ENCODE measurements at places on chromosomes 3 and 15.

DNA sequence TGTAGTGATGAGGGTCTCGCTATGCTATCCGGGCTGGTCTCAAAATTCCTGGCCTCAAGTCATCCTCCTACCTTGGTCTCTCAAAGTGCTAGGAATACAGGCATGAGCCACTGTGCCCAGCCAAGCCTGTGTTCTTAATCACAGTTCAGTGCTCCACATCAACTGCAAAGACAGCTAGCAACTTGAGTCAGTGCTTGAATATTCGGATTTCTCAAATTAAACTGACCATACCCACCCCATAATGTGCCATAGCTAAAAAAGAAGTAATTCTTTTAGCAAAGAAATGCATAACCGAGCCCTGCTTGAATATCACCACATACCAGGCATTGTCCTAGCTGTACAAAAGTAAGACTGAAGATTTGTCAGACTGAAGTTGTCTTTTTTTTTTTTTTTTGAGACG lies 89.2 kb downstream of the BTD start:
- ATAC-seq, result no peak

DNA sequence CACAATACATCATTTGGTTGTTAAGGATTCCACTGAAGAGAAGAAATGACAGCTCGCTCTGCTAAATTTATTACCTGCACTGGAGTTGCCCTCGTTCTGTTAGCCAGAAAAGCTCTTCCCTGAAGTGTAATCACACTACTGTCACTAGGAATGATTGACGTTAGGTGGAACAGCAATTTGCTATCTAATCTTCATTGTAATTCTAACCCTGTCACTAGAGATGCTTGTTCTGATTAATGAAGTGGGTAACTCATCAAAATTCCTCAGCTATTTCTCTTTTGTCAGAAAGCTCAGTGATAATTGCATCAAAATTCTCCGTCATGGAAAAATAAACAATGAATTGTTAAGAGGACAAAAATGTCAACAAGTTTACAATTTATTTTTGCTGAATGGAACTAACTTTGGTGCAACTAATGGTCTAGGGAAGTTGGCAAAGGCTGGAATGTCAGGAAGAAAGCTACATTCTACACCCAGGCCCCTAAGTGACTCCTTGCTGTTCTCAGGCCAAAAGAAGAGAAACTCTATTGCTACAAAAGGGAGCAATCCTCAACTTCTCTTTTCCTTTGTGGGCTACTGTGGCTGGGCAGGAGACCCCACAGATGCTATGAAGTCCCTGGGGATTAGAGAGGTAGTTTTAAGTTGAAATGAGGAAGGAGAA lies 34.1 kb downstream of the CCDC191 start:
- no peak for ATAC-seq

DNA sequence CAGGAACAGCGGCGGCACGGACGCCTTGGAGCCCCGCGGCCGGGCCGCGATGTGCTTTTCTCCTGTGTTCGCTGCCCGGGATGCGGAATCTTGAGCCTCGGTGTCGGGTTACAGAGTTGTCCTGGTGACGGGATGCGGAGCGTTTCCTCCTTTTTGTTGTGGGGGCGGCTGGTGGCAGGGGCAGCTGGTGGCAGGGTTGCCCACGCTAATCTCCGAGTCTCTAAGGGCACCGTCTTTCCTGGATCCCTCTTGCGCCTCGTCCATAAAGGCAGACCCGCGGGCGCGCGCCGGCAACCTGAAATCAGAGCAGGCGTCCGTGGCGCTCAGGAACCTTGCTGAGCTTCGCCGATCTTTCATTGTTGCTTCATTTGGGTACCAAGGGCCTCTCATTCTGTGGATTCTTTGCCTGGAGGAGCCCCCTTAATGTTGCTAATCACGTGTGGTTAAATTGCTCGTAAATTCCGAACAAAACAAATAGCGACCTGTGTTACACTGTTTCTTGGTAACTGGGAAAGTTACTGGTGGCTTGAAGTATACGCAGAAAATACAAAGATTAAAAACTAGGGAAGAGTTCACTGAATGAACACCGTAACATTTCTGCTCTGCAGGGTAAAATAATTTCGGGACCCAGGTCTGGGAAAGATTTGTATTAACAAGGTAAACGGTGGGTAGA lies 844 bp upstream of the PFN2 start:
- ATAC-seq, result peak; percentile 33

- ATAC-seq, result no peak
These were observed 111.1 kb upstream of the VGLL3 start for GRCh38 chr3:87101861-87102625.

- ATAC-seq, result no peak
These were observed 959 bp downstream of the ZNF592 start for GRCh38 chr15:84749111-84749991.

DNA sequence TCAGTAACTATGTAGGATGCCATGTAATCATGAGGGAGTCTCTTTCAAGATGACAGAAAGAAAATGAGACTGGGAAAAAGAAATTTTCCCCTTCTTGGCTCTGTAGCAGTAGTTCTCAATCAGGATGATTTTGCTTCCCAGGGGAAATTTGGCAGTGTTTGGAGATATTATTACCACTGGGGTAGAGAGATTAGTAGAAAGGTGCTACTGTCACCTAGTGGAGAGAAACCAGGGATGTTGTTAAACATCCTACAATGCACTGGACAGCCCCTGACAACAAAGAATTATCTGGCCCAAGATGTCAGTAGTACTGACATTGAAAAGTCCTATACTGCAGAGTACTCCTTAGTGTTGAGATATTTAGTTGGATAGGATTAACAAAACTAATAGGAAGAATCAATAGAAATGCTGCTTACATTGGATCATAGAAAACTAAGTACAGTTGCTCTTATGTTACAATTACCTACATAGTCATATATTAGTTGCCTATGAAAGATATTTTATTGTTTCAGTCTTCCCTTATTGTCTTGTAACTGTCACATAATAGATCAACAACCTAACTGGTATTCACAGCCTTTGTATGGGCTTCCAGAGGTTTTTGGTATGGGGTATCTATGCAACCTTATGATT lies 433.3 kb downstream of the RAP2B start:
- peak; percentile 60 for ATAC-seq

DNA sequence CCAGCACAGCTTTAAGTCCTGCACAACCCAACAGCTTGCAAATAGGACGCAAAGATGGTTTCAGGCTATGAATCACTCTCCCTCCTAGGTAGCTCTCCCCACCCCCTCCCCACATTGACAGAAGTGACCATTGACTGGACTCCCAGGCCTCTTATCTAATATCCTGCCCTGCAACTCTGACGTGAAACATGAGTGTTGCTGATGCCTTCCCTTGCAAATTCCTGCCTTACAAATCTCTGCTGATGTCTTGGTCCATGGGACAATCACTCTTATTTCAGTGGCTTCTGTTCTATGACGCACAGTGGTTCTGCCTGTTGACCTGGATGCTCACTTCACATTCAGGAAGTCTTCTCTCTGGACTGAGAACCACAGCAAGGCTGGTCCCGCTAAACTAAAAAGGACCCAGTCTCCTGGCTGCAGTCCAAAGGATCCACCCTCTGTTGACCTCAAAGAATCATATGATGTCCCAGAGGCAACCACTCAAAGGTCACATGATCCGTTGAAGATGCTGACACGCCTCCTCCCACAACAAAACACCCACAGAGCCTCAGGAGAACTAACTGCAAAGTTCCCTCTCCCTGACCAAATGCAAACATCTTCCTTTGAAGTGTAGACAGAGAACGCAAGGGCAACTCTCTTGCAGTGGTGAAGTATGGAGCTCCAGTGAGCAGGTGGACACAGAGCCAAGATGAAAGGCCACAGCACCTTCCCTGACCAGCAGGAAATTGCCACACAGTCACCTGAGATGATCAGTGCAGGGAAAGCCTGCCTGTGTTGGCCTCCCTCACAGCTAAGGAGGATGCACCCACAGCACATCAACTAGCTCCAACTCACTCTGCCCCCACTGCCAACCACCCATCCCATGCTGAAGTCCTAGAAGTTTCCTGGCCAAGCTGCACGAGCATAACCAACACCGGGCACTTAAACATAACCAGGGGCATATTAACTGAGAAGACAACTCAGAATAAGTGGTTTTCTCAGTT lies 112.3 kb downstream of the ADAMTS17 start:
- no peak for ATAC-seq

DNA sequence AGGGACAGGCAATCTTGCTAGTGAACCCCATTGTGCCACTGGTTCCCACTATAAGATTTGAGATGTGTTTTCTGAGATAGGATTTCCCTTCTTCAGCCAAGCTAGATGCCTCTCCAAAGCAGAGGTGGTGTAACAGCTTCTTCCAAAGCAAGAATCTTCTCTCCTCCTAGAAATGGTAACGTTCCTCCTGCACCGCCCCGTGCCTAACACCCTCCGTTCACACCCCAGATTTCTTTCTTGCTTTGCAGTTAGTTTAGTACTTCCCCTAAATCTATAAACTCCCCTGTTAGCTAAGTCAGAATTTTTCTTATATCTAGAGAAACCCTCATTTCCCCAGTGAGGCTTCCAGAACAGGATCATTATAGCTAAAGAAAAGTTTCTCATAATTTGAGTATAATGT lies 617.6 kb upstream of the MDFIC2 start:
- ATAC-seq, result no peak

- no peak for ATAC-seq
These were observed 453.1 kb downstream of the GBE1 start for GRCh38 chr3:81308306-81308705.

DNA sequence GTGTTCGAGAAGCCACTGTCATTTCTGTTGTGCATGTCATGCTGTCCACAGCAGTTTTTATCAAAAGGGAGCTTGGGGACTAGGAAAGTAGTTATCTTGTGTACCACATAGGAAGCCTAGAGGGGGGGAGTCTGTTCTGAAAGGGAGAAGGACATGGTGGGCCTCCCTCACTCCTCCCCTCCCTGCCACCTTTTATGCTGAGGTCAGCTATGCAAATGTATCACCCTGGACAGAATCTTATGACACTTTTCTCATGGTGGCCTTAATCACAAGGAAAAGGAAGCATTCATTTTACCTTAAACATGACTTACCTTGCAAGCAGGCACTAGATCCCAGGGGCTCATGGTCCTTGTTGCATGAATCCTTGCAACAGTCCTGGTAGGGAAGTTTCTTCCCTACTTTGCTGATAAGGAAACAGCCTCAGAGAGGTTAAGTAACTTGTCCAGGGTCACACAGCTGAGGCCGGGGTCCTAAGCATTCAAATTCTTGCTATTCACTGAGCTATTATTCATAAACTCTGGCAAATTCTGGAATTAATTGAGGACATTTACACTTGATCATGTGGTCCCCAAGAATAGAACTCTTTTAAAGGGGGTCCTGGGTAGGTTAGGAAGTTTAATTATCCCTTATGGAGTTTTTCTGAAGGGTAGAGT lies 81.1 kb upstream of the SLC6A1 start:
- no peak for ATAC-seq

DNA sequence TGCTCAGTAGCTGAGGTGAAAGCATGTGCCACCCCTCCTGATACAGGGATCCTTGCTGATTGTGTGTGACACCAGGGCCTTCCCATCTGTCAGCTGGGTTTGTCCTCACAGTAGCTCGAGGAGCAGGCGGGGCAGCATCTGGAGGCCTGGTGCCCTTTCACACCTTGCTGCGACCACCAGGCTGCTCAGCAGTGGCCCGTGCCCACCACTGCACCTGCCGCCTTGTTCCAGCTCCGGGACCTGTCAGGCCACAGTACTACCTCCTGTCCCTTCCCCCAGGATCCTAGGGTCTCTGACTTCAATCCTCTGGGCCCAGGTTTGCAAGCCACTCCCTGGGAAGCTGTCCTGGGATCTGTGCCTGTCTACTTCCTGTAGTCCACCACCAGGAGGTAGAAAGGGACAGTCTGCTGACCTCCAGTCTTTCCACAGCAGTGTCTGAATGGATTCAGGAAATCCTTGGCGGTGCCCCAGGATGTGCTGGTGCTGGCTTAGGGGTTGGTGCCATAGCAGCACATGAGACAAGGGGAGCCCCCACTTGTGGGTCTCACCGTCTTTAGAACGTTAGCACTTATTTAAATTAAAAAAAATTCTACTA lies 27.5 kb downstream of the APBA2 start:
- peak; percentile 36 for ATAC-seq

DNA sequence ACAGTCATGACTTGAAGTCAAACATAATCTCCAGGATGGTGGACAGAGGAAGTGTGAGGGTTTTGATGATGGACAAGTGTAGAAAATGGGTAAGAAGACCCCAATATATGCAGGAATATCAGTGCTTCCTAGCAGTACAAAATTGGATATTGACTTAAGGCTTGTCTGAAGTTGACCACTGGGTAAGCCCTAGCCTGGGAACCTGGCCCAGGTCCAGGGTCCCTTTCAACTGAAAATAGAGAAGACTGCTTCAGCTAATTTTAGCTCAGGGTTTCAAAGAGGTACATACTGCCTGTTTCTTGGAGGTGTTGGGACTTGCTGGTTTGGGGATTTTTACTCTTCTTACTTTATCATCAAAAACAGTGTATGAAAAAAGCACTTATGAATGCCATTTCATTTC lies 4.7 kb downstream of the NR1D2 start:
- ATAC-seq, result no peak

DNA sequence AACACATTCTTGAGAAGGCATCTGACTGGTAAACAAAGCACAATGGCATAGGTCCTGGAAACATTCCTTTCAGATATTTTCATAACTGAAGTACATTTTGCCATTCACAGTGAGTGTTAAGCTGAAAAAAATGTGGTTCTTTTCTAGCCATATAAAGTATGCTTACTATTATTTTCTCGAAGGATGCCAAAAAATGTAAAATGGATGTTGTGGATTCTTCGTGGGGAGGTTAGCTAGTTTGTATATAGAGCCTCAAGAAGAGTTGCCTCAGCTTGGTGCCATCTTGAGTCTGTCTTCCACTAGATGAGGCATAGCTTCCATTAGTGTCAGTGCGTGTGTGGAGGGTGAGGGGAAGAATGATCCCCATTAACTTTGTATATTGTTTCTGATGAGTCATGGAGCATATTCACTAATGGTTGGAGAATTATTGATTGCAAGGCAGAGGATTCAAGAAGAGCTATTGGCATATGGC lies 4.1 kb downstream of the MBNL1 start:
- ATAC-seq, result no peak

GRCh38 chr15:27928386-27928785 lies 170.7 kb downstream of the OCA2 start:
- ATAC-seq, result no peak

GRCh38 chr3:180802837-180803236 lies 109.6 kb upstream of the FXR1 start:
- no peak for ATAC-seq

- ATAC-seq, result no peak
These were observed 237.1 kb upstream of the CFAP20DC start for GRCh38 chr3:59286791-59287531.

DNA sequence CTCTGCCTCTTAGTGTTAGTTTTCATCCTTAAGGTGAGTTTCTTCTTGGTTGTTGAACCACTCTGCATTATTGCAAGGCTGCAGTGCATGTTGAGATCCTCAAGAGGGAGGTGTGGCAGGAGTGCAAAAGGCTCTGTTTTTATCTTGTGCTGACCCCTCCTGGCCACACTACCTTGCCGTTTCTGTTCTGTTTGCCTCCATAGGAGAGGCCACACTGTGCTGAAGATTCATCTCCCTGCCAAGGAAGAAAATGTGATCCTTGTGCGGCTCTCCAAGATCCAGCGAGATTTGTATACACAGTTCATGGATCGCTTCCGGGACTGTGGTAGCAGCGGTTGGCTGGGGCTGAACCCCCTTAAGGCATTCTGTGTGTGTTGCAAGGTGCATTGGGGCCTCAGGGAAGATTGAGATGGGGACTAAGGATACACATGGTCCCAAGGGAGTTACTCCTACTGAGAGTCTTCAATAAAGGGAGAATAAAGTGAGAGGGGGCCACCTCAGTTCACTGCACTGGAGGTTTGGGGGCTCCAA lies 33.0 kb upstream of the TEX264 start:
- ATAC-seq, result peak; percentile 46

Measured in gastroesophageal sphincter (tissue), 4 donors.